ENCODE measurements at places on chromosomes 11 and 22.

DNA sequence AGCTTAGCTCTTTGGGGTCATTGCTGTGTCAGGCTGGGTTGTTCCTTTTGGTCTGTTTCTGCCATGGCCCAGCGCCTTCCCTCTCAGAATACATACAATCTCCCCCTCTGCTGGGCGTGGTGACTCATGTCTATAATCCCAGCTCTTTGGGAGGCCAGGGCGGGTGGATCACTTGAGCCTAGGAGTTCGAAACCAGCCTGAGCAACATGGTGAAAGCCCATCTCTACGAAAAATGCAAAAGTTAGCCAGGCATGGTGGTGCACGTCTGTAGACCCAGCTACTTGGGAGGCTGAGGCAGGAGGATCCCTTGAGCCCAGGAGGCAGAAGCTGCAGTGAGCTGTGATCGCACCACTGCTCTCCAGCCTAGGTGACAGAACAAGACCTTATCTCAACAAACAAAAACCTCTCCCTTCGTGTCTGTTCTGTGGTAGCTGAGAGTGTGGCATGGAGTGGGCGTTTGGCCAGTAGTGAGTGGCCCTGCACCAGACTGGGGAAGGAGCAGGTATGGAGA is 46.7 kb upstream of the RAB1B start:
- DNase-seq = peak; percentile 29

DNA sequence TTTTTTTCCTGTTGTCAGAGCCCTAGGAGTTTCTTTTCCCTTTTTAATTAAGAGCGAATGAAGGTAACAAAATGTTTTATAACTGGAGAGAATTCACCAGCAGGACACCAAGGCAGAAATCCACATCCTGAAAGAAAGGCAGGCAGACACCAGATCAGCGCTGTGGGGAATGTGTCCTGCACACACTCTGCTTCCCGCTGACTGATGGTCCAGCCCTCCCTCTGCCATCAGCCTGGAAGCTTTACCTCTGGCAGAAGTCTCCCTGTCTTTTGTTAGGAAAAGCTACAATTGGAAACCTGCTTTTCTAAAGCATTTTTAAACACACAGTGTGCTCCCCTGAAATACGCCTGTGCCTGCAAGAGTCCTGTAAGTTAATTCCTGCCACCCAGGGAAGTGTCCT is 638.5 kb downstream of the NTM start:
- DNase-seq = peak; percentile 31

- DNase-seq = no peak
These were observed 1.4 kb upstream of the AP5B1 start for GRCh38 chr11:65781962-65782815.

GRCh38 chr11:47572715-47573255 is 6.0 kb downstream of the KBTBD4 start:
- DNase-seq = no peak

DNA sequence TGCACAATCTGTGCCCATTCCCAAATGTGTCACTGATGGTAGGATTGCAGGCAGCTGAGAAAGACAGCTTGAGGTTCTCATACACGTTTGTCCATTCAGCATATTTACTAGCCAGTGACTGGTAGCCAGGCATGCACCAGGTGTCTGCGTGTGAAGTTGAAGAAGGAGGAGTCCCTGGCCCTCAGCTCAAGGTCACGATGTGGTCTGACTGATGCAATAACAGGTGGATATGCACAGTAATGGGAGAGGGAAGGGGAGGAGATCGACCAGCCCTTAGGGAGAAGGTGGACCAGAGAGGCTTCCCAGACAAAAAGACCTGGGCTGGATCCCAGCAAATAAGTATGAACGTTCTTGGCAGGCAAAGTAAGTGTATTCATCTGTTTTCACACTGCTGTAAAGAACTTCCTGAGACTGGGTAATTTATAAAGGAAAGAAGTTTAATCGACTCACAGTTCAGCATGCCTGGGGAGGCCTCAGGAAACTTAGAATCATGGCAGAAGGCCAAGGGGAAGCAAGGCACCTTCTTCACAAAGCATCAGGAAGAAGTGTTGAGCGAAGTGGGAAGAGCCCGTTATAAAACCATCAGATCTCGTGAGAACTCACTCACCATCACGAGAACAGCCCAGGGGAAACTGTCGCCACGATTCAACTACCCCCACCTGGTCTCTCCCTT is 96.0 kb downstream of the MN1 start:
- no peak for DNase-seq

GRCh38 chr11:124611064-124611463 is at the start of gene PANX3:
PANX3 (plus strand) TSS chr11:124611428; CDS start chr11:124611557, 129 bp downstream.
- DNase-seq = peak; percentile 54

GRCh38 chr11:106785913-106786650 is 232.2 kb downstream of the GUCY1A2 start:
- peak; percentile 51 for DNase-seq

GRCh38 chr11:31610544-31610943 is 101.0 kb downstream of the ELP4 start:
- DNase-seq = no peak

- DNase-seq = no peak
These were observed 12.0 kb downstream of the MUC5B start for GRCh38 chr11:1234771-1235305.

- no peak for DNase-seq
These were observed 20.2 kb upstream of the PATL1 start for GRCh38 chr11:59689015-59689414.

- peak; percentile 7 for DNase-seq
These were observed 133.6 kb downstream of the CASP12 start for GRCh38 chr11:104764710-104765045.

DNA sequence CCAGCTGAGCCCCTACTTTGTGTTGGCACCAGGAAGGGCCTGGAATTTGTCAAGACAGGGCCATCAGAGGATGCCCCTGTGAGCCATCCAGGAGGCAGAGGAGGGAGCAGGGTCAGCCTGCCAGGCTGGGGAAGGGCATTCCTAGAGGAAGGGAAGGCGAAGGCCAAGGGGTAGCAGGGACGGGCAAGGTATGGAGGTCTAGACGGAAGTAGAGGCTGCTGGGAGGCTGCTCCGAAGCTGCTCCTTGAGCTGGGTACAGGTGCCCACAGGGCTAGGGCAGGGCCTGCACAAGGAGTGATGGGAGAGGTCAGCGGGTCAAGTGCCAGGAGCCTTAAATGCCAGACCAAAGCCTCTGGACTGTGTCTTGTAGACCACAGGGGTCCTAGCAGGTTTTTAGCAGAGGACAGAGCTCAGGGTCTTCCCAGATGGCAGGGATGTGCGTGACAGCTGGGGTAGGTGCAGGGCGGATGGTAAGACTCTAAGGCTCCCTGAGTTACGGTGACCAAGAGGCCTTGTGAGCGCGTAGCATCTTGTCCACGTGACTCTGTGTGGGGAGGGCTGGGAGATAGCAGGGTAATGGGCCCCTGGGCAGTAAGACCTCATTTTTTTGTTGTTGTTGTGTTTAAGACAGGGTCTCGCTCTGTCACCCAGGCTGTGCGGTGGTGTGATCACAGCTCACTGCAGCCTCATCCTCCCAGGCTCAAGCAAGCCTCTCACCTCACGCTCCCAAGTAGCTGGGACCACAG is 31.7 kb upstream of the CSNK1E start:
- DNase-seq = no peak

- no peak for DNase-seq
These were observed 4.1 kb upstream of the SLC25A1 start for GRCh38 chr22:19182472-19183157.

GRCh38 chr22:43600265-43600664 is 188.5 kb downstream of the MPPED1 start:
- DNase-seq = no peak

DNA sequence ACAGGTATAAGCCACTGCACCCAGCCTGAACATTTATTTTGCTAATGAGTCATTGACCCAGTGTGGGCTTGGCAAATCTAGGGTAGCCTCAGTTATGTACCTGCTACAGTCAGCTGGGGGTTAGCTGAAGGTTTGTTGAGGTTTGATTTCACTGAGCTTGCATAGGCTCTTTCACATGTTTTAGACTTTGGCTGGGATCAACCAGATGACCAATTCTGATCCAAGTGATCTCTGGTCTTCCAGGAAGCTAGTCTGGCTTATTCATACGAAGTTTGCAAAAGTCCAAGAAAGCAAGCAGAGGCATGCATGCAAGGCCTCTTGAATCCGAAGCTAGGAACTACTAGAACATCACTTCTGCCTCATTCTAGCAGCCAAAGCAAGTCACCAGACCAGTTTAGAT is 21.0 kb downstream of the SERPING1 start:
- no peak for DNase-seq

GRCh38 chr11:61802605-61803004 is 9.9 kb downstream of the FEN1 start:
- DNase-seq = no peak

DNA sequence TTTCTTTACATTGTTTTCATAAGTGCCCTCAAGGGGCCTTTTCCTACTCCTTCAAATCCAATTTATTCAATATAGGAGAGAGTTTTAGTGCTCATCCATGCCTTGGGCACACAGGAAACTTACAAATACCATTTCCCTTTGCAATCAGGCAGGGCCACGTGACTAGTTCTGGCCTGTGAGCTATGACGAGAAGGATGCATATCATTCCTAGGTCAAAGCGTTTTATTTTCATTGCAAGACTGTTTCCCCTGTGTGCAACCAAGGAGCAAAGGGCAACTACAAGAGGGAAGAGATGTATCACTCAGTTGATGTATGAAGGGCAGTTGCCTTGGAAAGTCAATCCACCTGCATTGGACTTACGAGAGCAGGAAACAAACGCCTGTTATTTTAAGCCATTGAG is 1.9 kb upstream of the TRAF6 start:
- DNase-seq = no peak

- no peak for DNase-seq
These were observed 13.0 kb downstream of the SPATA19 start for GRCh38 chr11:133832096-133832990.

- no peak for DNase-seq
These were observed 37.8 kb downstream of the DLG2 start for GRCh38 chr11:85589373-85589772.

DNA sequence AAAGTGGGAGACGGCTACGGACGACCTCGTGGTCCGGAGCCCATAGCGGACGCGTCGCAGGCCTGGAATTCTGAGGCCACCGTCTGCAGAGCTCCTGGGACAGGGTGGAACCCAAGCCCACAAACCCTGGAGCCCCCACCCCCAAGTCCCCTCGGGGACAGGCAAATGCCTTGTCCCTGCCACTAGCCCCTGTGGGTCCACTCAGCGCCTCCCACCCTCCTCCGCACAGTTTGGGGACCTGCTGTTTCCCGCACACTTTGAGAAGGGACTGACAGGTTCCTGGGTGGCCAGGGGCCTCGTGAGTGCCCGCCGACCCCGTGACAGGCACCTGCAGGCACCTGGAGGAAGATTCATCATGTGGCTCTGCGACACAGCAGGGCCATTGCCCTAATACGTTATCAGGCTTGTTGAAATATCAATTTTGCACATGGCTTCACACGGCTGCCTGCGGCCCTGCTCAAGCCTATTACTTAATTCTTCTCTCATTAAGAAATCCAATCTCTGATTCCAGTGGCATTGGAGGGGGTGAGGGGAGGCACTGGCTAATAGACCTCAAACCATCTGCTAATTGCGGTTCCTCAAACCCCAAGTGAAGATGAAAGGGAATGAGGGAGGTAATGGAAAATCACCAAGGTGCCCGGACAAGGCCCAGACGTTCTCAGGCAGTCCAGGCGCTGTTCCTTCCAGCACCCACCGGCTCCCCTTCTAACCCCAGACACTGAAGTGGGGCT is 672.5 kb downstream of the BRD1 start:
- no peak for DNase-seq

DNA sequence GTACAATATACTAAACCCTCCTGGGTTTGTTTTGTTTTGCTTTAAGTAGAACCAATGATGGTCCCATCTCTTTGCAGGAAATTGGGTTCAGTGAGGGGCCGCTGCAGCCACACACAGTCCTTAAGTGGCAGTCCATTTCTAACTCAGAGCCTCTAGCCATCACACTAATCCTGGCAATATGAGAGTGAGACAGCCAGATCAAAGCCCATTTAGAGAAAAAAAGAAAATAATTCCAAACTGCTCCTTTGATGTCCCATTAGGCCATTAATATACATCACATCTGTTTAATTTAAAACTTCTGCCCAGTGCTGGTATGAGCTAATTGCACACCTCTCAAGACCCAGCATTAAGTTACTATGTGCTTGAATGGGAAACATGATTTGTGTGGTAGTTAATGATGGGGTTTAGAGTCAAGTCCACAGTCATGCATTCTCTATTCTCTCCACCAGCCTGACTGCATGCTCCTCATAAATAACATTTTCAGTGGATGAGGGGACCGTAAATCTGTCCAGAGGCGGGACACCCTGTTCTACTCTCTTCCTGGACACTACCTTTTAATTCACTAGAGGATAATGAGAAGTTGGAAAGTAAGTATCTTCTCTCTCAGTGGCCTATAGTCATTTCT is 53.8 kb upstream of the BIRC3 start:
- DNase-seq = no peak

GRCh38 chr11:43537833-43538615 is 142.5 kb upstream of the HSD17B12 start:
- DNase-seq = no peak

DNA sequence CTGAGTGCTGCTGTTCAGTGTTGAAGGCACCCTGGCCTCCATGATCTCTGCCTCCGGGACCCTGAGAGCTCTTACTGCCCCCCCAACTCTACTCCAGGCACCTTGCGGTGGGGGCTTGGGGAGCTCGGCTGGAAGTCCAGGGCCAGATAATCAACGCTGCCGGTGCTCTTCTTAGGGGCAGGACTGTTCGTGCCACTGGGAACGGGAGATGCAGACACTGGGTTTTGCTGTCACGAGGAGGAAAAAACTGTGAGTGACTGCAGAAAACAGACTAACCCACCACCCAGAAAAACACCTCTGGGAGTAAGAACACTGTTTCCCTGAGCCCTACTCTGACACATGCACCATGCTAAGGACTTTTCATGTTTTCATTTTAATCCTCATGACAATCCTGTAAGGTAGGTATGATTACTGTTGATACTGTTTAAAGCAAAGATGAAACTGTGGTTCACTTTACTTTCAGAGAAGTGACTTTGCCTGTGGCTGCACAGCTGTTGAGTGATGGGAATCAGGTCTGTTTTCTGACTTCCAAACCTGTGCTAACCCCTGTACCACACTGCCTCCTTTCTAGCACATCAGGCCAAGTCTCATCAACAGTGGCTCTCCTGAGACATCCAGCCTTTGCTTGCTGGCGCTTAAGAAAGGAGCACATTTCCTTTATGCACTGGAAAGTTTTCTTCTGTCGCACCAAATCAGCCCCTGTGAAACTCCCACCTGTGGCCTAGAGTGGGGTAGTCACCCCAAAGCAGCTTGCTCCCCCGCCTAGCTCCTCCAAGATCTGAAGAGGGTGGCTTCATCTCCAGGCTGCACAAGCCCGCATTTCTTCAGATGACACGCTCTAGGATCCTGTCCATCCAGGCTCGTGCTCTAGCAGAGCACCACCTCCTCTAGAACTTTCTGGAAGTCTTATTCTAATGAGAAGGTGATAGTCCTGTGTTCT is 31.8 kb downstream of the USP35 start:
- no peak for DNase-seq

Measured in fibroblast of skin of right biceps (primary cell).